ENCODE measurements at places on chromosomes 12 and 14.
A peak's percentile ranks its signal among the peaks of the same experiment; 100 is the strongest.

GRCh38 chr14:102277874-102278630, 26.9 kb downstream of the MOK start:
- no peak for DNase-seq

- DNase-seq: peak; percentile 99
These were observed 6.1 kb upstream of the FOXJ2 start for GRCh38 chr12:8026291-8026900.

DNA sequence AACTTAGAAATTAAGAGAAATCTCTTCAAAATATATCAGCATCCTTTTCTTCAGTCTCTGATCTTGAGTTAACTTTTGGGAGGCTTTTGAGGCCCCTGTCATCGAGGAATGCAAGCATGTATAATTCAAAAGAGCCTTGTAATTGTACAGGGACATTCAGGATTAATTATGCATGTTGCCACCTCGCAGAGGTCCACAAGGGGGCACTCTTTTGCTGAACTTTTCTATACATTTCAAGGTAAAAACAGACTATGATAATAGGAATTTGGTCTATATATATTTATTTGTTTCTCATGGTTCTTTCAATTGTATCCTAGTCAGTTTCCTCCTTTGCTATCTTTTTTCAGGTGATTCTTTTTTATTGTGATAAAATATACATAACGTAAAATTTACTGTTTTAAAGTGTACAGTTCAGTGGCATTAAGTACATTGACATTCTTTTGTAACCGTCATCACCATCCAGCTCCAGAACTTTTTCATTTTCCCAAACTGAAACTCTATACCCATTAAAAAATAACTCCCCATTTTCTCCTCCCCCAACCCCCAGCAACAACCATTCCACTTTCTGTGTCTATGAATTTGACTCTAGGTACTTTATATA, 47.0 kb upstream of the SLC2A13 start:
- DNase-seq: peak; percentile 40

DNA sequence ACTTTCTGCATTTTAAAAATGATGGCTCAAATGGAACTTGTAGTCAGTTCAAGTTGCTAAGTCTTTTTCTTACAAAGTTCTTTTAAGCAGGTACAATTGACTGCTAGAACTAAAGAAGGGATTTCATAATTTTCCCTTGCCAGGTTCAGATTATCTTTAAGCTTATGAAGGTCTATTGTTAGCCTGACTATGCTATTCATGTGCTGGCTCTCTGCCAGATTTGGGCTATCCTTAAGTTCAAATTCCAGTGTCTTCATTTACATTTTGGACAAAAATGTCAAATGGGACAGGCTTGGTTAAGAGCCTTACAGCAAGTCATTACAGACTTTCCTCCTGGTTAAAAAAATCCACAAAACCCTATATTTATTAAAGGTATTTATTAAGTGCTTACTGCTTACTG, 42.3 kb downstream of the INSM2 start:
- DNase-seq: no peak

DNA sequence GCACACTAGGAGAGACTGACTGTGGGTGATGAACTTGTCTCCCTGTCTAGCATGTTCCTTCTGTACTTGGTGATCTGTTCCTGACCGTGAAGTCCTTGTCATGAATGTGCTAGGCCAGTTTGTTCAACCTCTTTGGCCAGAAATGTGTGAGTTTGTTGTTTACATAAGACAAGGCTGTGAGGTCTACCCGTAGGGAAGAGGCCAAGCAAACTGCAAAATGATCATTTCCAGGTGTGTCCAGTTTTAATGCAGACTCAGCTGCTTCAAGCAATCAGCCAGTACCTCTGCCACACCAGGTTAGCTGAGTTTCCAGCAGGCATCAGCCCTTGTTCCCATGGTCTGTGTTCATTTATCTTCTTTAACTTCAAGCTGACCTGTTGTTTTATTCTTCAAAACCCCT, 440.2 kb downstream of the FUT8 start:
- DNase-seq: no peak

Measured in Jurkat, Clone E6-1 (cell line).